ENCODE measurements at places on chromosomes 12 and 14.

- DNase-seq: no peak
These were observed 35.2 kb downstream of the CRY1 start for GRCh38 chr12:107058190-107058589.

- no peak for DNase-seq
These were observed 6.8 kb downstream of the KNTC1 start for GRCh38 chr12:122533856-122534255.

GRCh38 chr14:85625925-85626585 is 96.1 kb downstream of the FLRT2 start:
- DNase-seq: no peak

DNA sequence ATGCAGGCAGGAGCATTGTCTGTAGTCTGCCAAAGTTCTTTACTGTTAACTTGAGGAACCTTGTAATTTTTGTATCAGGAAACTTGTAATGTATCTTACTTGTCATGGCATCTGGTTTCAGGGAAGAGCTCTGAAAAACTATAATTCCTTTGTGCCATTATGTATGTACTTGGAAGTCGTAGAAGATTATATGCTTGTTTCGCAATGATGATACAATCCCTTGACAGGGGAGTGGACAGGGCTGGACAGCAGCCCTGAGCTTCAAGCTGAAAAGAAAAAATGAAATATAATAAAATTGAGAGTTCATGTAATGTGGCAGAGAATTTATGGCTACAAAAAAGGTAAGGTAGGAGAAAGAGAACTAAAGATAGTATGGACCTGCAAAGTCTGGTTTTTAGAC is 7.4 kb upstream of the DLGAP5 start:
- no peak for DNase-seq

- no peak for DNase-seq
These were observed 5.6 kb upstream of the SYNJ2BP start for GRCh38 chr14:70422538-70422937.

DNA sequence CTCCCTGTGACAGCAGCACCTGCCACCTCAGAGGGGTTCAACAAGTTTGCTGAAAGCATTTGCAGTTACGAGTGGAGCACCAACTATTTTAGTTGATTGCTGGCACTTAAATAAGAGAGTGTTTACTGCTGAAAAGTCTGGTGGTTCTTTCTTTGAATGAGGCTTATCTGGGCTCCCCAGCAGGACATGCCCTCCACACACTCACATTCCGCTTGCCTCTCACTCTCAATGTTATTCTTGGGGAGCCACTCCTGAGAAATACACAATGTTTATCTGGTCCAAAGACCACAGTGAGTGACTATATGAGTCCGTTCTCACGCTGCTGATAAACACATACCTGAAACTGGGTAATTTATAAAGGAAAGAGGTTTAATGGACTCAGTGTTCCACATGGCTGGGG is 31.9 kb downstream of the NT5DC3 start:
- DNase-seq: no peak
